Transverse colon (tissue), 4 donors: ENCODE measurements at places on chromosomes 1 and 21. TPM values are rescaled to one million over a fixed set of nuclear protein-coding genes. Genes with fewer than 3 reads are reported as not detected.

GRCh38 chr1:156232201-156232894 is 9.6 kb upstream of the BGLAP start:
- no peak for DNase-seq

GRCh38 chr1:8512504-8512903 is 194.6 kb downstream of the SLC45A1 start:
- DNase-seq, result no peak

DNA sequence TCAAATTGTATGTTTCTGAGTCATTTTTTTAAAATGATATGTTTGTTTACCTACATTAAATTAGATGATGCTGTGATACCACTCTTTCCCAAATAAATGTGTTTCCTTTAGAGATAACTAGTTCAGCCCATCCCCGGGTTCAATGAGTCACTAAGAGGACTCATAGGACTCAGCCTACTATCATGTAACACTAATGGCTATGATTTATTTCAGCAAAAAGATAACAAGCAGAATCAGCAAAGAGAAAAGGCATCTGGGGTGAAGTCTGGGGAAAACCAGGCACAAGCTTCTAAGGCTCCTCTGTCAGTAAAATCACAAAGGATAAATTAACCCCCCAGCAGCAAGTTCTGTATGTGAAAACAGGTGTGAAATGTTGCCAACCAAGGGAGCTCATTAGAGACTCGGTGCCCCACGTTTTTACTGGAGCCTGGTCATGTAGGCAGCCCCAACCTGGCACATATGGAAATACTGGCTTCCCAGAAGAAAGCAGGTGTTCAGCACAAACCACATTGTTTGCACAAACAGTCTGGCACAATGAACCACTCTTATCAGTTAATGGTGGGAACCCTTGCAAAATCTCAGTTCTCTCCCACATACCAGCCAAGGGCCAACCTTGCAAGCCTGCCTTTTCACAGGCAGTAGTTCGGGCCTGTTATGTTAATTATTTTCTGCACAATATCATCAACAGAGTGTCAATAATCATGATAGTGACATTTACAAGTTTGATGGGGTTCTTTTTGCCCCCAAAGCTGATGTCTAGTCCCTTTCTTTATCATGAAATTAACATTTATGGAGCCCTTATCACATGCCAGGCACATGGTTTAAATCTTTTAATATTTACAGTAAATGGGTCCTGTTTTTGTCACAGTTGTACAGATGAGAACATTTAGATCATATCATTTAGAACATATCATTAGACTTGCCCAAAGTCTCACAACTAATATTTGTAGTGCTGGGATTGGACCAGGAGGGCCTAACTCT is 23.1 kb upstream of the CNN3 start:
- DNase-seq, result peak; percentile 19

GRCh38 chr1:13960375-13960987 is 260.5 kb downstream of the PRDM2 start:
- DNase-seq, result peak; percentile 73

DNA sequence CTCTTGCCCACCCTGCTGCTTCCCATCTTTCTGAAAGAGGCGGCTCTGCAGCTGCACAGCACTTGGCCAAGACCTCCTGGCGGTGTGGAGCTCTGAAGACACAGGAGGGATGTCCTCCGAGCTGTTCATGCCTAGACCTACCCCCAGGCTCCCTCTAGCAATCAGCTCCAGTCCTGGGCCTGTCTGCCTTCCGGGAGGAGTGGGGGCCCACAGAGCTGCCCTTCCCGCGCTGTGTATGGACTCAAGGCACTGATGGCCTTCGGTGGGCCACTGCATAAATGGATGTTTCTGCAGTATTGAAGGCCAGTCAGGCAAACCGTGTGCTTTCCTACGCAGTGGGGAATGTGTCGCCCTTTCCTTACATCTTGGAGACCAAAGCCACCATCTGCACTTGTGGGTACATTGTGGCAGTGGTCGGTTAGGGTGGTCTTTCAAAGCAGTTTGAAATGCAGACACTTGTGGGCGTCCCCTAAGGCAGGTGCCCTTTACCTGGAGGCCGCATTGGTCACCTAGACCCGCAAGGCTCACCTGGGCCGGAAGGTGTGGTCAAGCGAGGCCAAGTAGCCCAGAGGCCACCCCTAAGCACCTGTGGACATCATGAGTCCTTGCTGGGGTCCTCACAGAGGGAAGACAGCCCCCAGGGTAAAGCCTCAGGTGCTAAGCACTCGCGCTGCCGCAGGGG is 912 bp upstream of the PKNOX1 start:
- DNase-seq, result no peak

DNA sequence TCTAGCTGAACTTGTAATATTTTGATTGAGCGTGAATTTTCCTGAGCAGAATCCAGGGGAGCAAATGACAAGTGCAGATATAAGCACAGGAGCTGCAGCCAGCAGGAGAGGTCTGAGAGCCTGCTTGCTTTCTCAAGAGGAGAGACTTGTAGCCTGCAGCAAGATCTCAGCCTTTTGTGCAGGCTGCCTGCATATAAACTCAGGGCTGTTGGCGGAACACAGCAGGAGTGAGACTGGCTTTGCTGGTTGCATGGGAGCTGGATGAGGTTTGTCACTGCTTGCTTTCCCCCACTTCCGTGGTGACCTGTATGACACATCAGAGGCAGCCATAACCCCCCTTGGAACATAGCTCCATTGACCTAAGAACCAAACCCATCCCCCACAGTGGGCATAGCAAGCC is 725.4 kb upstream of the RGS18 start:
- no peak for DNase-seq

DNA sequence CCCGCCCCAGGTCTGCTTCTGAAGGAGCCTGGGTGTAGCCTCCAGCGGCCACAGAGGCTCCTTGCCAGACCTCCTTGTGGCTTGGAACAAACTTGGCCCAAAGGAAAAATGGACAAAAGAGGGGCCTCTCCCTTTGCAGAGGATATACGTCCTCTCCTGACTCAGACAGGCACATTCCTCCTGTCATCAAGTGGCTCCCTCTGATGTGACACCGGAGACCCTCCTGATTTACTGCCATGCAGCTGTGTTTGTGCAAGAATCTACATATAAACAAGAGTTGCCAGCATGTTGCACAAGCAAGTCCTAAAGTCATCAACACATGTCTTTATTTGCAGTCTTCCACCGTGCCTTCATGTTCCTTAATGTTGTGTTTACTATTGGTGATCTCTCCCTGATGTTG is 54.1 kb upstream of the F3 start:
- DNase-seq, result no peak

- DNase-seq, result no peak
These were observed 18.0 kb downstream of the CD244 start for GRCh38 chr1:160844447-160845232.

DNA sequence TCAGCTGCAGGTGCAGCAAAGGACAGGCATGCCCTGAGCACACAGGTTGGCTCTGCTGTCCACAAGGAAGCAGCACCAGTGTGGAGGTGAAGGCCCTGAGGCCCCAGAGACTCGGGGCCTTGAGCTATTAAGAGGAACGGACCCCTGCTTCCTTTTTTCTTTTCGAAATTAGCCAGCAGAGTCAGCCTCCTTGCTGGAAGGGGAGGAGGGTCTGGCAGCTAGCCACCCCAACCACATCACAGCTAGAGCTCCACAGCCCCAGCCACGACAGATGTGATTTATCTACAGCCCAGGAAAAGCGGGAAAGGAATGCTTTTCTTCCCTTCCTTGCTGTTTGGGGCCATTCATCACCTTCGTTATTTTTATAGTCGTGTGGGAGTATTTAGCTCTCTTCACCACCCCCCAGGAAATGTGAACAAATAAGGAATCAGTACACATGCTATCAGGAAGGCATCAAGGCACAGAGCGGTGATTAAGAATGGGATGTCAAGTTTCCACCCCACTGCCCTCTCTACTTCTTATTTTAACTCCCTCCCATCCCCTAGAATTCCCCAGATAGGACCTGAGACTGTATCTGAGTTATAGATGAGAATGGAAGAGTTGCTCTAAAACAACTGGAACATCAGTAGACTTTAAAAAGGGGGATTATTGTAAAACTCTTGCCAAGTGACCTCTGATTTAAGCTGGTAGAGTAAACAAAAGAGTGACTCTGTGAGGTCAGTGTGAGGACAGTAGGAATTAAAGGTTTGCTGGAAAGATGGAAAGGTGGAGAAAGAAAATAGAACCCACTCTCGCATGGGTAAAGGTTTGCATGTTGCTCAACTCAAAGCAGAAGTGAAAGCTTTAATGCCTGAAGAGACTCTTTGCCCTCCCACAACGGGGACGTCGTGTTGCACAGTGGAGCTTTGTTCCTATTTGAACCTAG is 224.7 kb upstream of the GJB5 start:
- DNase-seq, result no peak

DNA sequence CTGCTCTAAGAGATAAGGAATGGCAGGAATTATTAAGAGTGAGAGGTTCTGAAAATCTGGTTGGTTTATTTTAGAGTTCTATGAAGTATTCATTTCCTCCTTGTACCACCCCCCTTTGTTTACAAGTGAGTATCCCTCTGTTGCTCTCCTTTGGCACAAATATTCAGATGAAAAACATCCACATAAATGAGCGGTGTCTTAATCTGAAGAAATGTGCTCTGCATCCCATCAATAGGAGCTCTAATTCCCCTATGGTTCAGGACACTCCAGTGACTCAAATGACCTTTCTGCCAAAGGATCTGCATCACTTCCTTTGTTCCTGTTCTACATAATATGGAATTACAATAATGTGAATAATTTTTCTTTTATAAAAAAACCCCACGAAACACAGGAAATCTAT is 16.6 kb downstream of the DDAH1 start:
- no peak for DNase-seq

DNA sequence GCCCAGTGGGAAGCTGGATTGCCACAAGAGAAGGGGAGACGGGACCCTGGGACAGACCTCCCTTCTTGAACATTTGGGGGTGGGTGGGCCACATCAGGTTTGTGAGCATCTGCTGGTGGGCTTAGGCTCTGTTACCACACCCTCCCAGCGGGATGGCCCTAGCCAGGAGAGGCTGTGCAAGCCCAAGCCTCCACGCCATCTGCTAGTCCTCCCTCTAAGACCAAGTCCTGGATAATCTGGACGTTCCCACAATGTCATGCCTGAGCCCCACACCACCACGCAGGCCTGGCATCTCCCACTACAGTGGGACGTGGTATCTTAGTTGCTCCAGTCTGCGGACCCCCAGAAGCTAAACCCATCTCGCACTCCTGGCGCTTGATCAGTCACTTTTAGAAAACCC is 3.7 kb upstream of the IBA57 start:
- no peak for DNase-seq

DNA sequence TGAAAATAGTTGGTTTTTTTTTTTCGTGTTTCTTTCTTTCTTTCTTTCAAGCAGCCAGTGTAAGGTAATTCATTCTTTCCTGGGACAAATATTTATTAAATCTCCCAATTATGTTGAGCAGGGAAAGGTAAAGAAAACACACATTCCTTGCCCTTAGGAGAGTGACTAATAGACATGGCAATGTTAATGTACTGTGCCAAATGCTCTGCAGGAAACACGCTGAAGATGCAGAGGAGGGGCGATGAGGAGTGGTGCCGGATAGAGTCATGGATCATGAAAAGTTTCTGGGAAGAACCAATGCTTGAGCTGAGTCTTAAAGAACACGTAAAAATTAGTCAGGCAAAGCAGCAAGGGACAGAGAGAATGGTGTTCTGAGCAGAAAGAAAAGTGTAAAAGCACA is 199.2 kb downstream of the DNM3 start:
- no peak for DNase-seq

DNA sequence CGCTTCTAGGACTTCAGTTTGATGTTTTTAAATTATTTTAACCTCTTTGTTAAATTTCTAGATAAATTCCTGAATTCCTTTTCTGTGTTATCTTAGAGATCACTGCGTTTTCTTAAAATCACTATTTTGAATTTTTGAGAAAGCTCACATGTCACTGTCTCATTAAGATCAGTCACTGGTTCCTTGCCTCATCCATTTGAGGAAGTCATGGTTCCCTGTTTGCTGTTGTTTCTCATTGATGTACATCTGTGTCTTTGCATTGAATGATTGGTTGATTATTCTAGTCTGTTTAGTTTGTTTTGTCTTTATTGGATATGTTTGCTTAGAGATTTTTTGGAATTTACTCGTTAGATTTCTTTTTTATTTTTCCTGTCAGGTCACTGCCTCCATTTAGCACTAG is 50.1 kb downstream of the CRP start:
- no peak for DNase-seq

GRCh38 chr1:183328371-183328770 is 89.8 kb downstream of the NMNAT2 start:
- no peak for DNase-seq

- no peak for DNase-seq
These were observed 25.8 kb downstream of the CLDN14 start for GRCh38 chr21:36454093-36454531.

DNA sequence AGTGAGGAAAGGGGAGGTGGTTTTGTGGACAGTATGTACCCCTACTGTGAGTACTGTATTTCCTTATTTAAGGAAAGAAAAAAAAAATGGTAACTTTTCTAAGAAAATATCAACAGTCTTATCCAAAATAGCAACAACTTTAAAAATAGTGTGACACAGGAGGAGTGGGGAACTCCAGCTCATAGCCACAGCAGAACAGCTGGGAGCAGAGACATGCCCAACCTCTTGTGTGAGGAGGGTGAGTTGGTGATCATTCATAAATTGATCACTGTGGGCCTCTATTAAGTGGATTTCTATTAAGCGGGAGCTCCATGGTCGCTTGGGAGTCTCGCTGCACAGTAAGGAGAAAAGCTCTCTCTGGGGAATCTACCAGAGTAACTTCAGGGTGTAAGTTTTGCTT is 158.8 kb upstream of the DUSP10 start:
- DNase-seq, result no peak

PLA2G4A gene
- 8.3 TPM for total RNA-seq

DNA sequence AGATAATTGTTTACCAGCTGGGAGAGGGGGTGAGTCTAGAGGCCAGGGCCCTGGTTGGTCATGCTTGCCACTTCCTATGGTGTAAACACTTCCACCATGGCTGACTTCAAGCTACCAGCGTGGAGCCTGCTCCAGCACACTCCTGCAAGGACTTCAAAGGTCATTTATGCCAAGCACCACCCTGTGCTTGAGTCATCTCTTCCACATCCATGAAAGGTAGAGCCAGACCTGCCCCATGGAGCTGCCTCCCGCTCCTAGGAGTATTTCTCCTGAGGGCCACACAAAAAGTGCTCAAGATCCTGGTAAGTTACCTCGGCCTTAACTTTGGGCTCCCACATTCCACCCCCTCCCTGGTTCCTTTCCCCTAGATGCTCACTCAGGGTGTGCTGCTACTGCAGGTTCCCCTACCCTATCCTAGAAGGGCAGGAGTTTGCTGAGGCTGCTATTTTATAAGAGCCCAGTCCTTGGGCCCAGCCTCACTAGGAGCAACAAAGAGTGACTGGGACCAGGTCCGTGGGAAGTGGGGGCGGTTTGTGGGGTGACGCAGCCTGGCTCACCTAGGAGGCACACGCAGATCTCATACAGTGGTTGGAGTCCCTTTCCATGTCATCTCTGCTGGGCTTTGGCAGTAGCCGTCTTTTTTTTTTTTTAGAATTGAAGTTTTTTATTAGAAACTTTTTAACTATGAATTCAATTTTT is 2.4 kb downstream of the RAB7B start:
- DNase-seq, result no peak
